ENCODE measurements at places on chromosomes 16 and 17.

GRCh38 chr16:31365131-31365865, 10.3 kb downstream of the ITGAX start:
- no peak for DNase-seq

DNA sequence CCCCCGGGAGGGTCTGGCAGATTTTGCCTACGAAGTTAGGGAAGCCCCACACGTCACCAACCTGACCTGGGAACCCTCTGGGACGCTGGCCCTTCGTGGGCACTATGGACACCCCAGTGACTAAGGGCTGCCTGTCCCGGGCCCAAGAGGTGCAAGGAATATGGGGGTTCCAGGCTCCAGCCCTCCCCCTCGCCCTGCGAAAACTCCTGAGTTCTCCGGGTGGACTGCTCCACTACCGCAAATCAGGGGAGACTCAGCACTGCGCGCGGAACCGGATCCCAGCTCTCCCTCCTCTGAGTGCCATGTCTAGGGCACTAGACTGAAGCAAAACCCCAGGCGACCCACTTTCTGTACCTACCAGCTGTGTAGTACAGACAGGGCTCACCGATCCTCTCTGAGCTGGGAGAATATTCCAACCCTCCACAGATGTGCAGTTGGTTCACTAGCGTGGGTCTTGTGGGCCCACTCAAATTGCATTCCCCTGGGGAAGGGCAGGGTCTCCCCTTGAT, at the start of gene ARL5C:
TSS of gene ARL5C (minus strand) at position 321 of the 509 bp plus-strand sequence. CDS start 401 bp downstream, outside the sequence.
- no peak for DNase-seq

DNA sequence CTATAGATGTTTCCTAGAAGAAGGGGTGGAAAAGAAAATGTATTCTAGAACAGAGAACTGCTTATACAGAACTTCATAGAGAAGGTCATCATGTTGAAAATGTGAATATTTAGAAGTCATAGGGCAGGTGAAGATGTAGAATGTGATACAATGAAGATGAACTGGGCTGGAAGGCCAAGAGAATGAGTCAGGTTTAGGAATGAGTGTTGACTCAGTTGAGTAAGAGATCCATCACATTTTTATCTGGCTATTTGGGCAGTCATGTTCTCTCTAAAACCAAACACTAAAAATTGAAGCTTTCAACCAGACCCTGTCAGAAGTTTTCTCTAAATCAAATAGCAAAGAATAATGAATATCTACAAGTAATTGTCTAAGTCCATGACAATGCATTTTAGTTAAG, 660.5 kb downstream of the KCNJ2 start:
- no peak for DNase-seq

- no peak for DNase-seq
These were observed 22.5 kb downstream of the FBXO31 start for GRCh38 chr16:87360862-87361610.

DNA sequence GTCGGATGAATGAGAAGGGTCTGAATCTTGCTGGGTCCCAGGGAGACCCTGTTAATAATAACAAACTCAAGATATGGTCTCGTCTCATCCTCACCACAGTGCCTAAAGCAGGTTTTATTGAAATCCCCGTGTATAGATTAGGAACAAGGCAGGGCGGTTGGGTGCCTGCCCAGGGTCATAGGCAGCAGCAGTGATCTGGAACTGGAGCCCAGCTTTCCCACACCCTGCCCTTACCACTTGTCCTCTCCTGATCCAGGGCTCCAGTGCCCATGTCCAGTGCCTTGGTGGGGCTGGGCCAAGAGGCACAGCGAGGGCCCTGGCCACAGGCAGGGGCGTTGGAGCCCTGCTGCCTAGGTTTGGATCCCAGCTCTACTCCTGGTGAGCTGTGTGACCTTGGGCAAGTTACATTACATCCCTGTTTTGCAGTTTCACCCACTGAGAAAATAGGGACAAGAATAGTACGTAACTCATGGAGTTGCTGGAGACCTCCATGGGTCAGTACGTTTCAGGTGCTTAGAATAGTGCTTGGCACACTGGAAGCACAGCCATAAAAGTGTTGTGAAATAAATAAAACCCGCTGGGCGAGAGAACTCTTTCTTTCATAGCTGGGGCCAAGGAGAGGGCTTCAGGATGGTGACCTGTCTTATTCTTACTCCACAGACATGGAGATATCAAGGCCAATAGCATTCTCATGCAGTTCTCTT, 13.9 kb downstream of the SOCS3 start:
- DNase-seq, result no peak

- no peak for DNase-seq
These were observed 121.0 kb downstream of the C16orf95 start for GRCh38 chr16:87196231-87196630.

DNA sequence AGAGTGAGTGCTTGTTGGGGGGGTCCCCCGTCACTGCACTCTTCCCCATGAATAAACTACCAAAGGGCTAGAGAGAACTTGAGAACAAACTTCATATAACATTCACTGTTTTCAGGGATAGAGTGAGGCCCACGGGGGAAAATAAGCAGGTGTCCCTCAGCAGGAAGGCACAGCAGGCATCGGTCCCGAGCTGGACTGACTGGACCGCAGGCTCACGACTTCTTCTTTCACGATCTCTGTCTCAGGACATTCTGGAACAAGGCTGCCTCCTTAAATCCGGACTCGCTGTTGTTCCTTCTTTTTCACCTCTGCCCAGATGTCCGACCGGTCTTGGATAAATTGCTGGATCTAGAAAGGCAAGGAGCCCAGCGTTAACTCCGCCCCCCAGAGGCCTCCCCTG, 14.8 kb downstream of the CCDC42 start:
- DNase-seq, result no peak

DNA sequence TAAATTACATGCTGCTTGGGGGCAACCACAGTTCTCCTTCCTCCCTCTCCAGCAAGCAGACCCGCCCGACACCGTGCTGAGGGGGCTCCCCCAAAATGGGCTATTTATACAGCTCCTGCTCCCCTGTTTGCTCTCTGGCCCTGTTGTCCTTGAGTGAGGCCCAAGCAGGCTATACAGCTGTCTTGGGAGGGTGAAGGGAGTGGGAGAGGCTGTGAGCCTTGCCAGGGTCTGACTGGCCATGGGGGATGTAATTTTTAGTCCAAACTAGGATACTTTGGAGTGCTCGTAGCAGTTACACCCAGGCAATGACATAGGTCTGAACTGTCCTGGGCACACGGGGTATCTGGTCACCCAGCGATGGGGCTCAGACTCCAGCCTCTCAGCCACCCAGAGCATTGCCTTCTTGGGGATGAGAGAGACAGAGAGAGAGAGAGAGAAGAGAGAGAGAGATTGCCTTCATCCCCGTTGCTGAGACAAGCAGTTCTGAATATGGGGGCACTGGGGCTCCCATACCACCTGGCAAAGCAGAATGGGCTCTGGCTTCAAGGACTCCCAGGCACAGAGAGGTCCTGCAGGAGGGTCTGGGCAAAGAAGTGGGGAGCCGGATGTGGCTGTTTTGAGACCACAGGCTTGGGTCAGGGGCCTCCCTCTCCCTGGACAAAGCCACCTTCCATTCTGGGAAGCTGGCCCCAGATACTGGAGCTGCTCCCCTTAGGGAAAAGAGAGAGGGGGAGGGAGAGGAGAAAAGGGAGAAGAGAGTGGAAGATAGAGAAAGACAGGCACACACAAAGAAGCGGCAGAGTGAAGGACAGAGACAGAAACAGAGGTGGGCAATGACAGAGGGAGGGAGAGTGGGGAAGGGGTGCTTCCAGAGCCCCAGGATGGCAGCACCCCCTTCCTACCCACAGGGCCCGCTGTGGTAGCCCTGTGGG, 10.7 kb upstream of the TMEM92 start:
- DNase-seq, result no peak

DNA sequence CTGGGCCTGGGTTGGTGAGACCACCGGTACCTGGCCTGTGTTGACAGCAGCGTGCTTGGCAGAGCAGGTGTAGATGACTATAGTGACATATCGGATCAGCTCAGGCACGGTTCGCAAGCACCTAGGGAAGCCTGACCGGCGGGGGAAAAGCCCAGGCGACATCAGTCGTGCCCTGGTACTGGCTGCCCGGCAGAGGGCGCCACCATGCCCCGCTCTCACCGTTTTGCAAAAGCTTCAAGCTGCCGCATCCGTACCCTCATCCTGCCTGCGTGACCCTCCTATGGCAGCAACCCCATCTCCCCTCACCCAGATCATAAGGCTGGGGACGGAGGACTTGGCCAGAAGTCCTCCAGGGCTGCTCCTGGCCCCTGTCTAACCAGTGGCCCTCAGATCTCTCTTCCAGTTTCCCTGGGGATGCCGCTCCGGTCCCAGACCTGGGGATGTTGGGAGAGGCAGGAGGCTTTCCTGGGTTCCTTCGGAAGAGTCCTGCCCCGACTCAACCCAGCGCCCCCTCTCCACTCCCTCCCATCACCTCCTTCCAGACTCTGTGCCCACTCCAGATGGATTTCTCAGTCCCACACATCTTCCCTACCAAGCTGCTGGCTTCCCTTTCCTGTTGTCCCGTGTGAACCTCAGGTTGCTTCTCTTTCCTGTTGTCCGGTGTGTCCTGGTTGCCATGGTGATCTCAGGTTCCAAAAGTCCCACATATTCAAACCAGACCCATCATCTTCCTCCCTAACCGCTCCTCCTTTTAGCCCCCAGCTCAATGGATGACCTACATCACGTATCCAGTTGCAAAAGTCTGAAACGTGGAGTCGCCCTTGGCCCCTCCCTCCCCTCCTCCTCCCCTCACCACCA, 13.7 kb downstream of the ALOX12B start:
- peak; percentile 43 for DNase-seq

DNA sequence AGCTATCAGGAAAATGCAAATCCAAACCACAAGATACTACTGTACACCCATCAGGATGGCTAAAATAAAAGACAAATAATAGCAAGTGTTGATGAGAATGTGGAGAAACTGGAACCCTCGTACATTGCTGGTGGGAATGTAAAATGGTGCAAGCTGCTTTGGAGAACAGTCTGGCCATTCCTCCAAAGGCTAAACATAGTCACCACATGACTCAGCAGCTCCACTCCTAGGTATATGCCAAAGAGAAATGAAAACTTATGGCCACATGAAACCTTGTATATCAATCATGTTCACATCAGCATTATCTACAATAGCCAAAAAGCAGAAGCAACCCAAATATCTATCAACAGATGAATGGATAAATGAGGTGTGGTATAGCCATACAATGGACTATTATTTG, 28.5 kb downstream of the VAC14 start:
- DNase-seq, result no peak

Measured in fibroblast of the conjunctiva (primary cell).